ENCODE measurements at places on chromosomes 4 and X.

GRCh38 chrX:80808881-80809411 is 731 bp downstream of the BRWD3 start:
- DNase-seq: no peak

DNA sequence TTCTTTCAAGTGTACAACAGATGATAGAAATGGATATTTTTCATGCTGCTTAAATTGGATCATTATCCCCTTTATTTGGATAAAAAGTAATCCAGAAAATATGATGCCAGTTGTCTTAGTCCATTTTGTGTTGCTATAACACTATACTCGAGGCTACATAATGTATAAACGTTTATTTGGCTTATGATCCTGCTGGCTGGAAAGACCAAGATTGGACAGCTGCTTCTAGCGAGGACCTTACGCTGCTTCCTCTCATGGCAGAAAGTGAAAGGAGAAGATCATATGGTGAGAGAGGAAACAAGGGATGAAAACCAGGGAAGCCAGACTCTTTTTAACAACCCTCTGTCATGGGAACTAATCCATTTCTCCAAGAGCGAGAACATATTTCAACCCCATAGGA is 102.7 kb downstream of the TRAM1L1 start:
- no peak for DNase-seq

- DNase-seq: no peak
These were observed at the start of gene NKX6-1 for GRCh38 chr4:84498935-84499623. TSS of gene NKX6-1 (minus strand) at chr4:84499292. CDS start at chr4:84498228, 1,064 bp downstream.

DNA sequence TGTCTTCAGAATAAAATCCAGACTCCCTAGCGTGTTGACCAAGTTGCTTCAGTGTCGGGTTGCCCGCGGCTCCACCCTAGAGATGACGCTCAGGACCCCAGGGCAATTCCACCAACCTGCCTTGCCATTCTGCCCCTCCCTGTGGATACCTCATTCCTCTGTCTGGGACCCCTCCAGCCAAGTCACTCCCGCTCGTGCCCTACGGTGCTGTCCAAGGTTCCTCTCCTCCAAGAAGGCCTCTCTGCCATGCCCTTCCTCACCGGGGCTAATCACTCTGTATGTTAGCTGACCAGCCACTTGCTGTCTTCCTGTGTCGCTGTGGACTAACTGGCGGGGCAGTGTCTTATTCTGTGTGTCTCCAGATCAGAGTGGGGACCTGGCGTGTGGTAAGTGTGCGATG is 46.6 kb downstream of the TENM3 start:
- DNase-seq: no peak

DNA sequence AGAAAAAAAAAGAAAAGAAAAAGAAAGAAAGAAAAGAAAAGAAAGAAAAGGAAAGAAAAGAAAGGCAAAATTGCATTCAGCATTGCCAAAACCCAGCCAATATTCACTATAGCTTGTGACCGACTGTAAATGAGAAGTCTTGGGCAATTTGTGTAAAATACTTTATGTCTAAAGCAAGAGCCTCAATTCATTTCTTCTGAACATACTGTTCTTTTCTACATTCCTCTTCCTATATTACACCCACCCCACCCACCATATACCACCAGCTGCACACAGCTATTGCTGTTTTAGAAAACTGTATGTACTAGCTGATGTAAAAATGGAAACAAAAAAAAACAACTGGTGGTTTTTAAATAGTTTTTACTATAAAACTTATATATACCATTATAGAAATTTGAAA is 156.9 kb upstream of the TTC29 start:
- DNase-seq: no peak

GRCh38 chrX:47530049-47530448 is 31.0 kb upstream of the ARAF start:
- no peak for DNase-seq

DNA sequence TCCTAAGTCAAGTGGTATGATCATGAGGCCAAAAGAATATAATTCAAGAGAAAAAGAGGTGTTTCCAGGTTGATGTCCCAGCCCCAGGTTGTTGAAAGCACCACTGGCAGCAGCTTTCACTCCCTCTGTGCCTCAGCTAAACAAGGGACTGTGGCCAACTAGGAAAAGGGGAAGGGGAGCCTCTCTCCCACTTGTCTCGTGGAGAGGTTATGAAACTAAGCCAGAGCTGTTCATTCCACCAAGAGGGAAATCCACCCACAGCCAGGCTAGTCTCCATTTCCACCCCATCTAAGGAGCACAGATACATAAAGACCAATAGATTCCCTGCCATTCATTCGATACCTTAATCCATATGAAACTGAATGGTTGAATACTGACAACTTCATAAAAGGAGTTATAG is 8.1 kb downstream of the ANXA5 start:
- no peak for DNase-seq

DNA sequence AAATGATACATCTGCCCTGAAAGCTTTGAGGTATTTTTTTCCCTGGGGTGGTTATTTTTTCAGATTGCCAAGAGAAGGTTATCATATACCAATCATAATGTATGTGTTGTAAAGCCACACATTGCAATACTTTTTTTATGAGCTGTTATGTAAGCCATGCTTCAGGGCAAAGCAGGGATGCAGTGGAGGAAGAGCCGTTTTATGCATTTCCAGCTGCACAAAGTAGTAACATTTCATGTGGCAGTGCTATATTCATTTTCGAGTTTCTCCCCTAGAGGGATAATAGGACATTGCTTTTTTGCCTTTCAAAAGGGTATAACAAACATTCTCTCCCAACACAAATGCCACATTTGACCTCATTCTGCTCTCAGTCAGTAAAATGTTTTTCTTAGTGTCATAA is 68.5 kb downstream of the GALNT7 start:
- DNase-seq: no peak

- no peak for DNase-seq
These were observed 7.6 kb downstream of the UBE2D3 start for GRCh38 chr4:102819588-102820365.

DNA sequence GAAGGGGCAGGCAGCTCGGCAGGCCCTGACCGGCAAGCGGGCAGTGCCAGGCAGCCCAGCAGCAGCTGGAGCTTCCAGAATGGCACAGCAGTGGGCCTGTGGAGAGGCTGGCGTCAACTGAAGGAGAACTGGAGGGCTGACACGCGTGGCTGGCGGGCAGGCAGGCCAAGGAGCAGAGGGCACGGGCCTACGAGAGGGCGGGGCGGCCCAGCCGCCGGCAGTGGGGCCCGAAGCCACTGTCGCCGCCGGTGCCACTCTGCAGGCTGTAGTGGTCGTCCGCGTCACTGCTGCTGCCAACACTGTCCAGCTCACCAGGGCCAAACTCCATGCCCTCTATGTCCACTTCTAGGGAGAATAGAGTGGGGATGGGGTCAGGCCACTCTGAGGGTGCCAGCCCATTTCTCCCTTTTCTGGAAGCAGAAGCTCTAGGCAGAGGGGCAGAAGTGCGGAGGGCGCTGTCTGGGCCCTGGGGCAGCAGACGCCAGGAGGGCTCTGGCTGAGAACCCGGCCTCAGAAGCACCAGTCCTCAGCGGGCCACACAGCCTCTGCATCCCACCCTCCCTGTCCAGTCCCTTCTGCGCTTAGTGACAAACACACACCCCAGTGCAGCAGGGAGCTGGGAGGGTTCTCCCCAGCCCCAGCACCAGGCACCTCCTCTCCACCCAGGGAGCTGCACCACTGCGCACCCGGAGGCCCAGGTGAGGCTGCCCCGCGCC is 8.6 kb upstream of the HAUS3 start:
- DNase-seq: no peak

- DNase-seq: no peak
These were observed 298.2 kb upstream of the KLF3 start for GRCh38 chr4:38365748-38366310.

DNA sequence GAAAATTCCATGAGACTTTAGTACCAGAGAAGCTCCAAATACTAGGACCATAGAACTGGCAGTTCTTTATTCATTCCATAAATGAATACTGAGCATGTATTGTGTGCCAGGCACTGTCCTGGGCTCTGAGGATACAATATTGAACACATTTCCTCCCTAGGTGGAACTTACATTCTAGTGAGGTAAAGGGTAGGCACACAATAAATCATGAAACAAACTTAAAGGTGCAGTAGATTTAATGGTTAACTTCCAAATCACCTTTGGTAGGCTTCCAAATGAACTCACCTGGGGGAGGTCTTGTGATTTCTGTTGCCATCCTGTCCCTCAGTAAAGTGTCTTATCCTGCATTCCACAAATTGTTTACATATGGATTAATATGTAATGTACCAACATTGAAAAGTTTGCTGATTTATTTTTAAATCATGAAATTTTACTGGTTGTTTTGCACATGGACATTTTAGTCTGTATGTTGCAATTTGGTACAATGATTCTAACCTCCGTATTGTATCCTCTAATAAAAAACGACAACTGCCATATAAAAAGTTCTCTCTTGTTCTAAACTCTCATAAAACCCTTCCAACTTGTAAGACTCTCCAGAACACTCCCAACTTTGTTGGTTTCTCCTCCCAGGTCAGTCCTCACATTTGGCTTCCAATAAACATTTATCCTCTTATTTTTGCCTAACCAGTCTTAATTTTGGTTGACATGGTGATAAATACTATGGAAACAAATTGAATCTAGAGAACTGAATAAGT is 4.5 kb upstream of the MAGEA11 start:
- no peak for DNase-seq

- no peak for DNase-seq
These were observed 21.9 kb downstream of the STK26 start for GRCh38 chrX:132044953-132045352.

DNA sequence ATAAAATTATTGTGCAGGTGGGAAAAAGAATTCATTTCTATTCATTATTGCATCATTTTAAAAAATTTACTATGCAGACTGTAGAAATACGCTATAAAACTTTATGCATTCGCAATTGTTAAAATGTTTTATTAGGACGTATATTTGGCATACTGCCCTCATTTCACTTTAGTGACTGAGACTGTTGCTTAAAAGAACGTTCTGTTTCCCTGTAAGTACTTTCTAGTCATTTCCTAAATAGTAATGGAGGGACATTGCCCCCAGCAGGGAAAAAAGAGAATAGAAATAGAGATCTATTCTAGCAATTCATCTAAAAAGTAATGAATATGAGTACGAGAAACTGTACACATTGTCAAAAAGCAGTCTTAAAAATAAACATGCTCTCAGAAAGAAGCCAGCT is 1295.8 kb upstream of the TENM3 start:
- no peak for DNase-seq

DNA sequence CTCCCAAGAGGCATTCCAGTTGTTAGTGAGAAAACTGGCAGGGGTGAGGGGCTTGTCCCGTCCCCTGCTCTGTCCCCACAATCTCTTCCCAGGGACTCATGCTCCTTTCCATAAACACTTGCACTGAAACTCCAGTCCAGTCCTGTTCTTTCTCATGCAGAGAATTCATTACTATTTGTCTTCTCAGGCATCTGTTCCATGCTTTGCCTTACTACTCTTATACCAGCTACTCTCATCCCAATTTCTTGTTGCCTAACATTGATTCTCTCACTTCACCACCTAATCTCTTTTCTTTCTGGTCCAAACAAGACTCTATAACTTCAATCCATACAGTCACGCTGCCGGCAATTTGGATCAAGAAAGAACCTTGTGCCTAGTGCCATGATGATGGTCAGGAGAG is 97.1 kb upstream of the VEGFC start:
- no peak for DNase-seq

DNA sequence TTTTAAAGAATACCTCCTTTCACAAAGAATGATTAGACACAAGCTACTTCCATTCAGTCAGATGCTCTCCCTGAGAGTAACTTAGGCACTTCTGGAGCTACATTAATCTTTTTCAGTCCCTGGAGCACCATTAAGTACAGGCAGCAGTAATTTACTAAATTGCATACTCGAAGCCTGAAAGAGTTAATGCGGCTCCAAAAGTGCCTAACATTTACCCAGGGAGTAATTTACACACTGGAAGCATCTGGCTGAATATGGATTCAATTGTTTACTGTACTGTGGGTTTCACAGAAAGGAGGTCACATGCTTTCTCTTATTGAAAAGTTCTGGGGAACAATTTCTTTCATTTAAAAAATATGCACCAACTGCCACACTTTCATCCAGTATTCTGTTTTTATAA is 260.8 kb upstream of the TENM3 start:
- DNase-seq: no peak

GRCh38 chr4:7843831-7844593 is 95.6 kb downstream of the AFAP1 start:
- DNase-seq: peak; percentile 68

GRCh38 chr4:129806986-129807385 is 711.0 kb downstream of the C4orf33 start:
- no peak for DNase-seq

DNA sequence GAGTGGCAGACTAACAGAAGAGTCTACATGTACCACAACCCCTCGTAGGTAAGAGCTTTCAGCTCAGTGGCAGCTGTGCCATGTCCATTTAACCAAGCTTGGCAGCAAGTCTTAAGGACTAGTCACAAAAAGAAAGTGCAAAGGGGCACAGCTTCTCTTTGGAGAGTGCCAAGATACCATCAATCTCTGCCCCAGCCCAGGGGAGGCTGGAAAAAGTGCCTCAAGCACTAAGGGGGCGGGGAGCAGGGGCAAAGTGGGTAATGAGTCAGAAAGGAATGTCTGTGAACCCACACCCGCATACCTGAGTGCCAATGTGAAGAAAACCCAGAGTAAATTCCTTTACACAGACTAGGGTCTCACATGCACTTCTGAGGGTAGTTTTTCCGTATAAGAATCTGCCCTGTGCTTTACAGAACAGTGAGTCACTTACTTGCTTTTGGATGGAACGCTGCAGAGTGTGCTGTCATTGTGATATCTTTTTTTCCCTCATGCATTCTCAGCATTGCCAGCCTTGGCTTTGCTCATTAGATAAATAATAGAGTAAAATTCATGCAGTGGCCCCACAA is 219.8 kb downstream of the ZNF674 start:
- peak; percentile 13 for DNase-seq

DNA sequence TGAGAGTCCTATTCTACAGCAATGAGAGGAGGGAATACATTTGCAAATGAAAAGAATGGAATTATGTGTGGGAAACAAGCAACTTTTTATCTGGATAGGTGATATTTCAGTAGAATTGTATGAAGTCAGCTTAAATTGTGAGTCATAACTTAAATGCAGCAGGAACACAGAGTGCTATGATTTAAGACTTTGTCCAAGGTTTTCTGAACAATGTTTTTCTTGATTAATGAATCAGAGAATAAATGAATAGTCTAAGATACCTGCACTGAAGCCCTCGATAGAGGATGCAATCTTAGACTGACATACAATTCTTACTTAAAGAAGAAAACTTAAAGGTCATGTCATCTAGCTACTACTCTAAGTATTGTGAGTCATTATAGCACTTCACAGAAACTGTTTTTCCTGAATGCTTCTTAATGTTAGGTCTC is 8.0 kb downstream of the ARHGEF38 start:
- no peak for DNase-seq

- DNase-seq: no peak
These were observed 147.5 kb downstream of the FBXO8 start for GRCh38 chr4:174135936-174136406.

DNA sequence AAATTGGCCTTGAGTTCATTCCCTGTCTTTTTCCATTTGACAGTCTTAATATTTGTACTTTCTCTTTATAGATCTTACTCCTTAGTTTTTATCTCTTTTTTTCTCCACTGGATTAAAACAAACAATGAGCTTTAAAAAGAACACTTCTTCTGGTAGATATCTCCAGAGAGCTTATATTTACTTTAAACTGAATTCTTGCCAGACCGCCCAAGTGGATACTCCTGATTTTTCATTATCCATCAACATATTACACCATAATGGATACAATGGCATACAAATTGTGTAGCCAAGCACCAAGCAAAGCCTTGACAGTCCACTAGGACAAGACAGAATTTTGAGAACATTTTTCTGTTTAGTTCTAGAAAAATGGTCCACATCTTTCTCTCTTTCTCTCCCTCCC is 18.9 kb downstream of the TMSB4X start:
- no peak for DNase-seq
